ENCODE measurements at places on chromosomes 12 and 14.

- DNase-seq, result no peak
Measured at GRCh38 chr12:30975581-30975980, 49.0 kb downstream of the TSPAN11 start.

DNA sequence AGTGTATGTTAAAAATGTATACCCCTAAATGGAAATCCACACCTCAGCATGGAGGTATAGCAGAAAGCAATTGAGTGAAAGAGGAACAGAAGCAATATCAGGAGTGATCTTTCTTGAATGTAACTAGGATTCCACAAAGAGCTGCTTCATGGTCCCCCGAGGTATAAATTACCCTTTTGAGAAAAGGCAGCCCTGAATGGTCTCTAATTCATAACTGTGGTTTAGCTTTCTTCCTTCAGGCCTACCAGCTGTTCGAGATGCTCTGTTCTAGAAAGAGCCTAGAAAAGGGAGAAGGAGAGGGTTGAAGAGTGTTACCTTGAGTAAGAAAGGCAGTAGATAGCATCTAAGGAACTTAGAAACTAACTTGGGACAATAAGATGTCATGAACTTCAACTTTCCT is 42.9 kb upstream of the CSRNP2 start:
- no peak for DNase-seq

- no peak for DNase-seq
Measured at GRCh38 chr12:25558586-25558985, 5.5 kb upstream of the LMNTD1 start.

DNA sequence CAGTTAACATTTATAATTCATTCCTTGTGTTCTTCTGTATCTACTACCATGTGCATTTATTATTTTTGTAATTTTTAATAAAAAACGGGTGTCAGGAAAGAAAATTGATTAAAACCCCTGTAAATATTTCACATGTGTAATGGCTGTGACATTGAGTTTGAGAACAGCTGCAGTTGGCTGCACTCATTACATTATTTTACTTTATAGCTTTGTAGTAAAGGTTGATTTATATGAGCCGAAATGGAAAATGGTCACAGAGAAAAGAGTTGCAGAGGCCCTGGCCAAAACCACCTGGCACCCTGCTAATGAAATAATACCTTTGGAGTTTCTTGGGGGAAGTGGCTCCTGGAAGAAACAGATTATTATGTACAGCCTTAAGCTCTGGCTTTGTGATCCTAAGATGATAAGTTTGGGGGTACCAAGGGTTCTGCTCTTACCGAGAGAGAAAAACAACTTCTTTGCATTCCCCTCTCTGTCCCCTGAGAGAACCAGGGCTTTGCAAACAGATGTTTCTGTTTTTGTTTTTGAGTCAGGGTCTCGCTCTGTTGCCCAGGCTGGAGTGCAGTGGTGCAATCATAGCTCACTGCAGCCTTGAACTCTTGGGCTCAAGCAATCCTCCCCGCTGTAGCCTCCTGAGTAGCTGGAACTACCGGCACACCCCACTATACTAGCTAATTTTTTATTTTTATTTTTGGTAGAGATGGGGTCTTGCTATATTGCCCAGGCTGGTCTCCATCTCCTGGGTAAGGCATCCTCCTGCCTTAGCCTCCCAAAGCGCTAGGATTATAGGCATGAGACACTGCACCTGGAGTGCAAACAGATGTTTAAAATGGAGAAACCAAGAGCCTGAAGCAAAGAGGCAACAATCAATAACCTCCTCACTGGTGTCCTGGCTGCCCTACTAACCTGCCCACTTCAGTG is 9.7 kb upstream of the DYNLL1 start:
- DNase-seq, result no peak

DNA sequence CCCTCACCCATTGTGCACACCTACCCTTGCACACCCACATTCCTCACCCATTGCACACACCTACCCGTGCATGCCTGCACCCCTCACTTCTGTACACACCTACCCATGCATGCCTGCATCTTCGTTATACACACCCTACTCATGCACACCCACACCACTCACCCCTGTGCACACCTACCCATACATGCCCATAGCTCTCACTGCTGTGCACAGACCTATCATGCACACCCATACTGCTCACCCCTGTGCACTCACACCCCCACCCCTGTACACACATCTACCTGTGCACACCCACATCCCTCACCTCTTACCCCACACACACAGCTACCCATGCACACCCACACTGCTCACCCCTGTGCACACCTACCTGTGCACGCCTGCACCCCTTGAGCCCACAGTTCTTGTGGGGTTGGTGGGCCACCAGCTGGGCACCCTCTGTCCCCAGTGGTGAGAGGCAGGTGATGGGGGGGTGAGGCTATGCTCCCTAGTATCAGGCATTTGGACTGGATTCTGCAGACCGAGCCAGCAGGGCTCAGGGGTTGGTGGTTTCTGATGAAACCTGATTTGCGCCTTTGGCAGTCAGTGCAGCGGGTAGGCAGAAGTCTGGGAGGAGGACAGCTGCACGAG is 15.6 kb downstream of the CEP170B start:
- no peak for DNase-seq
